Liver (tissue), 10 donors: ENCODE measurements at places on chromosomes 6 and 20.

DNA sequence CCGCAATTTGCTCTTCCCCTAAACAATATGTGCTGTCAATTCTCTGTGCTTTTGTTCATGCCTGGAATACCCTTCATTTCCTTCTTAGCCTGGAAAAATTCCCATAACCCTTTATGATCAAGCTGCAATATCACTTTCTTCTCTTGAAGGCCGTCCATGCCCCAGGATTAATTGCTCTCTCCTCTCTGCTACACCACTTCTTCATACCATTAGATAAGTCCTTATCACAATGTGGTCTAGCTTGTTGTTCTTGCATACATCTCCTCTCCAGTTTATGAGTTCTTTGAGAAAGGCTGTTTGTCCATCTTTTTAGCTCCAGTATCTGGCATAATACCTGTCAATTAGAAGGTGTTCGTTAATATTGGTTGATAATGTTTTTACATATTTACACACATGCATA, 111.2 kb upstream of the SAMD5 start:
- no peak for DNase-seq

DNA sequence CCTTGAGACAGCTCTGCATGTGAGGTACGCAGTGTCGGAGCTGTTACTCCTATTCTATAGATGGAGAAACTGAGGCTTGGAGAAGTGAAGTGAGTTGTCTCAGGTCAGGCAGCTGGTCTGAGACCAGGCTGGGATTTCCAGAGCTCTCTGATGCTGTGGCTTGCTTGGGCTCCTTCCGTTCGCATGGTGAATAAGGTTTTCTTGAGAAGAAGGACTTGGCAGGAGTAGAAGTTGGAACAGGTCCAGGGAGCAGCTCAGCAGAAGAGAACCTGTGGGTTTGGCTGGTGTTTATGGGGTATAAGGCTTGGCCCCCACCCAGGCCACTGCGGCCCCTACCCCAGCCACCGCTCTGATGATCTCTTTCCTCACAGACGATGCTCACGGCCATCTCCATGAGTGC, 7.4 kb downstream of the SLC12A5 start:
- no peak for DNase-seq

GRCh38 chr6:161355696-161356095, 81.8 kb upstream of the AGPAT4 start:
- DNase-seq: no peak

DNA sequence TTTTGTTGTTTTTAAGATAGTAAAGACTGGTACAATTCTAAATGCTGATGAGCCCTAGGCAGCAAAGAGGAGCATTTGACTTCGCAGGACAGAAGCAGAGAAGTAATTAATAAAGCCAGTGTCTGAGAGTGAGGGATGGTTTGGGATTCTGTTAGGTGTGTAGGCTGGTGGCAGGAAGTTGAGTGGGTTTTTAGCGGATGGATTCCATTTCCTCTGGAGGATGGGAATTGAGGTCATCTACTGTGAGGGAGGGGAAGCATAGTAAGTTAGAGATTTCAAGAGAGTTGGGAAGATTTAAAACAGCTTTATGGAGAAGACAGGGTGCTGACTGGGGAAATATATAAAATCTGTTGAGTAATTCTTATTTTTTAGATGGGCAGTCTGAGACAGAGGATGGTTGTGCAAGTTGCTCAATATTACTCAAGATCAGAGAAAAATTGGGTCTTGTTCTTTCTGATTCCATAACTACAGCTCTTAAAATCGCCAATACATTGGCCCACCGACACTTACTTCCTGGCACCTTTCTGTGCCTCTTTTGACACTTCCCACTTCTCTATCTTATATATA, 48.8 kb downstream of the PRL start:
- no peak for DNase-seq

- DNase-seq: no peak
Observed at GRCh38 chr6:151440498-151440897, 11.4 kb downstream of the RMND1 start.
